Central memory CD8-positive, alpha-beta T cell (primary cell): ENCODE measurements at places on chromosomes 3 and 15.

DNA sequence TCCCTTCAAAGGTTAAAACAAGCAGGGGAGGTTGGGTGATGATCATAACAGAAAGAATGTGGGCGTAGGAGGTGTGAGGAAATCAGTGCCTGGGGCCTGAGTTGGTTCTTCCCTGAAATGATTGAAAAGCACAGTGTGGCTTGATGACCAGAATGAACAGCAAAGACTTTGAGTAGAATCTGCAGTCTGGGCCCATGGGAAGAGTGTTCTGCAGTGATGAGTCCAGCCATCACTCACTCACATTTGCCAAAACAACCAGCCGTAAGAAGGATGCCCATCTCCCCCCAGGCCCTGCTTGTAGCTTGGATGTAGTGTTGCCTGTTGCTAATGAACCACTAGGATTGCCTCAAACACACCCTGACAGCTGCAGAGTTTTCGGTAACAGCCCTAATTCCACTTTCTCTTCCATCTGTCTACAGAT is 67.9 kb downstream of the VGLL3 start:
- H3K27me3 ChIP-seq: no peaks in the 10 kb centered on the region
- no peak overlapping the region for H3K4me3 ChIP-seq
- H3K27ac ChIP-seq: no peak overlapping the region

- DNase-seq: no peak
- peaks cover 3% of the 10 kb centered on the region for H3K36me3 ChIP-seq
- H3K4me1 ChIP-seq: peaks cover 15% of the 10 kb centered on the region
- H3K4me3 ChIP-seq: no peak overlapping the region
- peaks cover 83% of the 10 kb centered on the region for H3K27me3 ChIP-seq
Observed at GRCh38 chr3:184618811-184619210, 57.2 kb downstream of the EPHB3 start.

DNA sequence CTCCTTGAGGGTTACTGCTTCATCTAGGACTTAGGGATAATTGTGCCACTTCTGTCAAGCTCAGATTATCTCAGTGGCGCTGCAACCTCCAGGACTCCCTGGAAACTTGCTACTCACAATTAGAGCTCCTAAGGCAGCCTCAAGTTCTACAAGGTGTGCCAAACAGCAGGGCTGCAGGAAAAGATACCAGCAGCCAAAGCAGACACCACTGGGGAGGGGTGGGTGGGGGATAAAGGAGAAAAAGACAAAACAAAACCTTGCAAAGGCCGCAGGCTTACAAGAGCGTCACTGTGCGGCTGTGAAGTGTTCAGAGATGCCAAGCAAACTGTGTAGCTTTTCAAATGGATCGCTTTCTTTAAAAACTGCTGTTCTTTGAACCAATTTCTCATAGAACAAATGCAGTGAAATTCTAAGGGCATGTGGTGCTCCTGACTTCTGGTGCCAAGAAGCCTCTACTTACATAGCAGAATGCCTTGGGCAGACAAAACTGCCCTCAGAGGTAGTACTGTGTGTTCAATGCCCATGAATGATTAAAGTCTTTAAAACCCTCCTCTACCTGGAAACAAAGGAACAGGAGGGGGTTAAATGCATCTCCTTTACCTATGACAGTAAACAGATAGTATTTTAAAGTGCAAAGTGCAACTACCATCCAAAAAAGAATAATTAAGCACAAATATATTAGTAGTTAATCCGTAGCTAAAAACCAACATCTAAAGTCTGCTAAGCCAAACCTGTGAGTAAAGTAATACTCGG is 353.4 kb downstream of the FOXP1 start:
- H3K36me3 ChIP-seq: peaks cover 21% of the 10 kb centered on the region
- no peak overlapping the region for H3K27ac ChIP-seq
- no peaks in the 10 kb centered on the region for H3K27me3 ChIP-seq
- DNase-seq: no peak

DNA sequence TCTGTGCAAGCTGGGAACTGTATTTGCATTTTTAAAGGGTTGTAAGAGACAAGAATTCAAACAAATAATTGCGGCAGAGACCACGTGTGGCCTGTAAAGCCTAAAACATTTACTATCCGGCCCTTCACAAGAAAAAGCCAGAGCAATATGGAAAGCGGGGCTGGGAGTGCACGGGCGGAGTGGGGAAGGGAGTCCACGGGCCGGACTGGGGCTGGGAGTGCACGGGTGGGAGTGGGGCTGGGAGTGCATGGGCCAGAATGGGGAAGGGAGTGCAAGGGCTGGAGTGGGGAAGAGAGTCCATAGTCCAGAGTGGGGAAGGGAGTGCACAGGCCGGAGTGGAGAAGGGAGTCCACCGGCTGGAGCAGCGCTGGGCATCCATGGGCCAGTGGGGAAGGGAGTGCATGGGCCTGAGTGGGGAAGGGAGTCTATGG is 41.2 kb downstream of the KLF15 start:
- no peak overlapping the region for H3K4me3 ChIP-seq
- no peaks in the 10 kb centered on the region for H3K4me1 ChIP-seq
- H3K27ac ChIP-seq: no peak overlapping the region
- peaks cover 29% of the 10 kb centered on the region for H3K27me3 ChIP-seq

DNA sequence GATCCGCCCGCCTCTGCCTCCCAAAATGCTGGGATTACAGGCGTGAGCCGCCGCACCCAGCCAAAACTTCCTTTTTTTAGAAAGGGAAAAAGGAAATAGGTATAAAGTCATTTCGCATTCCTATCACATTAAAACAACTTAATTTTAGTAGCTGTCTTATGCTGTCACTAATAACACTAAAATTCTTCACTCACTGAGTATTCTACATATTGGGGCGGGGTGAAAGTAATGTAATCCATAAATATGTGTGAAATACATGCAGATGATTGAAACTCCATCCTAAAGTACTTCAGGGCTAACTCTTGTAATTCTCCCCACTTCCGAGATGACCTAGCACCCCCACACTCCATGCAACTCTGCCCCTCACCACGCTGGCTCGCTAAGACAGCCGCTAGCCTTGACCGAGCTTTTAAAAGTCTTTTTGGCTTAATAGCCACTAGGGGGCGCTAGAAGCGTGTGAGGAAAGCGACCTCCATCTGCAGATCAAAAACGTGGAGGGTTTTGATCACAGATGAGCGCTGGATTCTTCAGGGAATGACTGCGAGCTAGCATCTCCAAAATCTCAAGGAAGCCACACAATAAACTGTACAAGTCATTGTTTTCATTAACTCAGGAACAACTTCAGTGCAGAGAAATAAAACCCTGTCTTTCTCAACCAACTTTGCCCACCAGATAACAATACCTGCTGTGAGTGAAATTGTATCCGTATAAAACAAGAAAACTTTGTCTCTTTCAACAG is 129.3 kb upstream of the IGF1R start:
- no peaks in the 10 kb centered on the region for H3K36me3 ChIP-seq
- no peak overlapping the region for H3K4me3 ChIP-seq
- no peak for DNase-seq
- H3K27me3 ChIP-seq: peaks cover 3% of the 10 kb centered on the region
- H3K4me1 ChIP-seq: no peaks in the 10 kb centered on the region

DNA sequence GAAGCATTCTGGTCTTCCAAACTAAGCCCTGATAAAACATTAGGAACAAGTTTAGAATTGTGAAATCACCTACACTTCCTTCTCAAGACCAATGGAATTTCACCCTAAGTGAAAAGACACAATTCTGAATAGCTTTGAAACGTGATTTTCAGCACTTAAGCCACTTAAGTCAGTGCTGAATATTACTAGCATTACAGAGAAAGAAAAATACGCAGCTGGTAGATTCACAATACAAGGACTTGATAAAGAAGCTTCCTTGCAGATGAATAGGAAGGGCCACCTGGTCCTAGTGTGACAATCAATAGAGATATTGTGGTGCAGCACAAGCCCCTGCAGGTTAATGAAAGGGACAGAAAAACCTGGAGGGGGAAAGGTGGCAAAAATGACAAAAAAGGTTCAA is 353.1 kb upstream of the ALCAM start:
- H3K27me3 ChIP-seq: no peaks in the 10 kb centered on the region
- no peaks in the 10 kb centered on the region for H3K36me3 ChIP-seq
- DNase-seq: no peak
- no peak overlapping the region for H3K4me3 ChIP-seq

GRCh38 chr3:9727743-9728142 is 3.8 kb upstream of the BRPF1 start:
- peaks cover 17% of the 10 kb centered on the region for H3K36me3 ChIP-seq
- no peak overlapping the region for H3K27ac ChIP-seq
- H3K4me1 ChIP-seq: peaks cover 29% of the 10 kb centered on the region
- H3K4me3 ChIP-seq: no peak overlapping the region

GRCh38 chr3:101131767-101132166 is 138.5 kb upstream of the ABI3BP start:
- no peaks in the 10 kb centered on the region for H3K36me3 ChIP-seq
- H3K4me3 ChIP-seq: no peak overlapping the region
- H3K27me3 ChIP-seq: peaks cover 10% of the 10 kb centered on the region
- peaks cover 6% of the 10 kb centered on the region for H3K4me1 ChIP-seq
- H3K27ac ChIP-seq: no peak overlapping the region
- no peak for DNase-seq
